ENCODE measurements at places on chromosomes 3 and 15.

GRCh38 chr15:42375941-42376340, 16.6 kb downstream of the CAPN3 start:
- no peak for DNase-seq

GRCh38 chr3:175383813-175384212, 524.7 kb downstream of the NAALADL2 start:
- no peak for DNase-seq

DNA sequence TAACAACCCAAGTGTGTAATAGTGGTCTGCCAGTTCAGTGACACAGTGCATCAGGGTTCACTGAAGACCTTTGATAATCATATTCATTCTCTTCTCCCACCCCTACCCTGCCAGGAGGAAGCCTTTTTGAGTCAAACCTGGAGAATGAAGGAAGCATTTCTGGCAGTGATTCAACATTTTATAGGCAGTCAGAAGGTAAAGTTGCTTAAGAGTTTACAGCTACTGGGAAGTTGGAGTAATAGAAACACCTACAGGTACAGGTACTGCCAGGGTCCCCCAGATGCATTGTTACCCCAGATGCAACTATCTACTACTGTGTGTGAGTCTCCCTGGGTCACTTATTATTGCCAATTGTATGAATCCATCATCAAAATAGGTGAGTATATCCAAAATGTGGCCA, 146.9 kb upstream of the EIF1B start:
- DNase-seq = peak; percentile 36

DNA sequence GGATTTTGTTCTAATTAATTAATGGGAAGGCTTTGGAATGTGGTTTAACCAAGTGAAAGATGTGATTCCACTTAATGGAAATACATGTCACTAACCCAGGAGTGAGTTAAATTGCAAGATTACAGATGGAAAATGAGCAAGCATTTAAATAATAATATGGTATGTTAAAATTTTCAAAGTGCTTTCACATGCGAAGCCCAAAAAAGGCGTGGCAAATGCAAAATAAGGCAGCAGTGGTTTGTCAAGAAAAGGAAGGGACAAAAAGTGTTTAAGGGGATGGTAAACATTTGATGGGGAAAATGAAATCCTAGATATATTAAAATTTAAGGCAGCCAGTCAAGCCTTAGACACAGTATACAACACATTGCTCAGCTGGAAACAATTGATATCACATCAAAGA, 2.9 kb downstream of the TICRR start:
- no peak for DNase-seq

- DNase-seq = no peak
Observed at GRCh38 chr3:171307046-171307585, 153.1 kb downstream of the TNIK start.

DNA sequence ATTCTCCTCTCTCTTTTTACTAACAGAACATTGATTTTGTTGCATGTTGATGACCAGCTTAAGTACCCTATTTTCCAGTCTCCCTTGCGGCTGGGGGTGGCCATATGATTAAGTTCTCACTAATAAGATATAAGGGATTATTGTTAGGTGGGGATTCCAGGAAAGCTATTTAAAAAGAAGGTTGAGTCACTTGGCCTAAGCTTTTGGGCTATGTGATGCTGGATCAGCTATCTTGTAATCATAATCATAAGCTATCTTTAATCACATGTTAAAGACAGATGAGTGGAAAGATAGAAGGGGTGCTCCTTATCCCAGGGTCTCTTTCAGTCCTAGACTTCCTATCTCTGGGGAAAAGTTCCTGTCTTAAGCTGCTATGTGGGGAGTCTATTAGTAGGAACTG, 59.9 kb downstream of the CGNL1 start:
- DNase-seq = no peak

- DNase-seq = no peak
Observed at GRCh38 chr15:59259137-59259943, 52.7 kb downstream of the LDHAL6B start.

- no peak for DNase-seq
Observed at GRCh38 chr3:143389388-143389787, 269.8 kb downstream of the CHST2 start.

GRCh38 chr3:129315223-129315997, 36.7 kb downstream of the HMCES start:
- peak; percentile 47 for DNase-seq

DNA sequence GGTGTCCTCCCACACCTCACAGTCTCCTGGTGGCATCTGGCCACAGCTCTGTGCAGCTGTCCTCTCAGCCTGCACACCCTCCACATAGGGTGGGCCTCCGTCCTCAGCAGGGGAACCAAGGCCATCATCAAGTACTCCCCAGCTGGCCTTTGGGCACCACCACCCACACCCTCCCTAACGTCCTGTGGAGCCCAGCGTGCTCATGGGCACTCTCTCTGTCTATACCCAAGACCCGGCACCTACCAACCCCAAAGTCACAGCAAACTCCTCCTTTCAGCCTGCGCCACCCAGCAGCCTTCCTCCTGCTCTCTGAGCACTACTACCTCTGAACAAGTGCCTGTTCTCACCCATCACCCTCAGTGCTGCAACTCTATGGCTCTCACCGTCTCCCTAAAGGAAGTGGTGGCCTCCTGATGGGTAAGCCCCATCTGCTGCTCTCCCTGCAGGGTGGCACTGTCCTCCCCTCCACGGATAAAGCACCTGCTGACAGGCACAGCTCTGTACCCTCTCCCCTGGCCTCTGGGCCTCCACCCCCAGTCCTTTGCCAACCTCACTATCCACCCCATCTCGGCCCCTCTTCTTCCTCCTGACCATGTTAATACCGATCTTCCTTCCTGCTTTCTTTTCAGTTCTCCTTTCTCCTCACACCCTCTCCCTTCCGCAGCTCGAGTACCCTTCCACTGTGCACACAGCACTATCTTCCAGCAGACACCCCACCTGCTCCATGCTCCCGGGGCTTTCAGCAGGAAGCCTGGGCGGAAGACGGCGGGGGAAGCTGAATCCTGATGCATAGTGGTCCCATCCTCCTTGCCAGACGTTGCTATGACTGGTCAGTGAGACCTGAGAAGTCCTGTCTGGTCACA, 31.5 kb downstream of the SLC41A3 start:
- no peak for DNase-seq

GRCh38 chr15:83698294-83698693, 44.4 kb downstream of the ADAMTSL3 start:
- peak; percentile 59 for DNase-seq

DNA sequence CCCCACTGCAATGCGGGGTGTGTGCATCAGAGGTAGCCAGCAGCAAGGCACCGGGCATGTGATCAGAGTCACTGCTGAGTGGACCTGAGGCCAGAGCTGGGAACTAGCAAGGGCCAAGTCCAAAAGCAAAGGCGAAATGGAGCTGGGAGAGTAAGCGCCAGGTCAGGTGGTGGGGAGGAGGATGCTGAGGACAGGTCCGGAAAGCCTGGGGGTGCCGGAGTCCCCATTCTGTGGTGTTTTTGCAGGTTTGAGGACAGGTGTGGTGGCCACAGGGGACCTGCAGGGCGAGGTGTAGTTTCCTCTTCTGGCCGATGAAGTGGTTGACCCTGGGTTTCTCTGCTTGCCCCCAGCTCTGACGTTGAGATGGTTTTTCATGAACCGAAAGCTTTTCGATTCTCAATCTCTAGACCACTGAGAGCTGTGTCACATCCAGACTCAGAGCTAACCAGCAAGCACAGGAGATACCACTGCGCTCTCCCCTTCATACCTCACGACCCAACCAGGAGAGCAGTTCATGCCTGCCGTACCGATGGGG, 35.0 kb upstream of the HES1 start:
- DNase-seq = no peak

GRCh38 chr15:49236869-49237268, 66.8 kb downstream of the GALK2 start:
- no peak for DNase-seq

- DNase-seq = no peak
Observed at GRCh38 chr3:85148036-85148435, 189.2 kb downstream of the CADM2 start.

GRCh38 chr15:71612397-71612722, 198.0 kb upstream of the NR2E3 start:
- DNase-seq = no peak

DNA sequence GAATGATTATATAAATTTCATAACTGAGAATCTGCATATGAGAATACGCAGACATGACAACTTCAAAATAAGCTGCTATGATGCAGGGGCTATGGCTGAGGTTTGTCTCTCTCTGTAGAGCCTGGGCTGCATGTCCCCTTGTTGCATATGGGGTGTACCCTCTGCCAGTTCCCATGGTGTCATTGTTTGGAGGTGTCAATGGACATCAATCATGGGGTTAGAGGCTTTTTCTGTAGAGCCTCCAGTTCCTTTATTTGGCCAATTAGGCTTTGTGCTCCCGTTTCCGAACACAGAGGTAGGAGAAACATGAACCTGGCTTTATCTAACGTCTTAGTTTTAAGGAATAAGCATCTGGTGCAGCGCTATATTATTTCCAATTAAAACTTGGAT, 77.3 kb upstream of the RARB start:
- DNase-seq = no peak

GRCh38 chr3:123568875-123569274, 16.0 kb downstream of the HACD2 start:
- DNase-seq = no peak

DNA sequence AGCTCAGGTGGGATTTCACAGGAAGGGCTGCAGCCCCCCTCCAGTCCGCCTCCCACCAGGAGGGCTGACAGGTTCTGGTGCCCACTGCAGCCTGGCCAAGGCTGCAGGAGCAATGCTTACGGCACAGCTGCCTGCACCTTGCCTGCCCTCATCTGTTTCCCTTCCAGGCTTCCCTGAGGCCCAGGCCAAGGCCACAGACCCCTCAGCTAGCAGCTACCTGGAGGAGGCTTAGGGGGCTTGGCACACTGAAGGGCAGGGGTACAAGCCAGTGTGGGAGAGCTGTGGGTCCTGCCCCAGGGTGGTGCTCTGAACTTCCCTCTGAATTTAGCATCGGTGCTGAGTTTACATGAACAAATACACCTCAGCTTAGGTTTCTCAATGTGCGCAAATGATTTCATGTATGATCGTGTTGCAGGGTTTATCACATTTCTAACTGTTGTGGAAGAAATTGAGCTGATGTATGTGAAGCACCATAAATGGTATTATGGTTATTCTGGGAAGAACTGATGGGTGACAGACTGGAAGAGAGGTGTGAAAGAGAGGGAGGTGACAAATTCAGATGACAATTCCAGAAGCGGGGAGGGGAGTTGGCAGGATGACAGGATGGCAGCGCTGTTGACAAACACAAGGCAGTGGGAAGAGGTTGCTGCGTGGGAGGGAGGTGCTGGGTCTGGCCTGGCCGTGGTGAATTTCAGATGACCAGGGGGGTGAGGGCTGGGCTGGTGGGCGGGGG, 6.1 kb downstream of the RHCG start:
- no peak for DNase-seq

GRCh38 chr15:90327311-90327710, 24.8 kb upstream of the ZNF774 start:
- DNase-seq = no peak

- DNase-seq = peak; percentile 53
Observed at GRCh38 chr15:33310481-33311311, at the start of gene RYR3. TSS of gene RYR3 (plus strand) at chr15:33310967. CDS start at chr15:33311046, 79 bp downstream.

DNA sequence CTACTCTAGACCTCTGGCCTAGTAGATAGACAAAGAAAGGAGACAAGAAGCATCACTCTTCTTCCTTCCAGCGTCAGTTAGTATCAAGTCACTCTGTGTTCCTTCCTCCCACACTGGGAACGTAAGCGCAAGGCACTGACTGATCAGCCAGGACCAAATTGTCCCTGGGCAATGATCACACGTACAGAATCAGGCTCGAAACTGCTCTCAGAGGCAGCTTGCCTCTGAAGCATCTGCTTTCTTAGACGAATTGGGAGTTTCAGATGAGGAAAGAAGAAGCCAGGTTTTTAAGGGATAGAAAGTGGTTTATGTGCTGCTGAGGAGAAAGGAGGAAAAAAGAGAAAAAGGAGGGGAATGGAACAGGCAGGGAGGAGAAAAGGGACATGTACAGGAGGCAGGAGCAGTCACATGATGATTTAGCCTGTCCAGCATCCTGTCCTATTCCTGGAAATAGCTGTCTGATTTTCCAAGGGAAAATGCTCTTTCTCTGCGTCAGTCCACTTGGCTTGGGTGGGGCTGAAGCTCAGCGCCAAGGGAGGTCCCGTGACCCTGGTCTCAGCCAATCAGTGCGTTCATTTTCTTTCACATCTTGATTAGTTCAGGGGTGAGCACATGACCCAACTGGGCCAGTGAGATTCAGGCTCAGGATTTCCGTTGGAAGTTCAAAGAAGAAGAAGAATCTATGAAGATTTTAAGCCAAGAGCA, 102.0 kb upstream of the PRICKLE2 start:
- DNase-seq = no peak

GRCh38 chr3:64408770-64409169, 183.5 kb upstream of the PRICKLE2 start:
- DNase-seq = peak; percentile 33

GRCh38 chr15:28957606-28958498, 72.1 kb downstream of the APBA2 start:
- DNase-seq = no peak

DNA sequence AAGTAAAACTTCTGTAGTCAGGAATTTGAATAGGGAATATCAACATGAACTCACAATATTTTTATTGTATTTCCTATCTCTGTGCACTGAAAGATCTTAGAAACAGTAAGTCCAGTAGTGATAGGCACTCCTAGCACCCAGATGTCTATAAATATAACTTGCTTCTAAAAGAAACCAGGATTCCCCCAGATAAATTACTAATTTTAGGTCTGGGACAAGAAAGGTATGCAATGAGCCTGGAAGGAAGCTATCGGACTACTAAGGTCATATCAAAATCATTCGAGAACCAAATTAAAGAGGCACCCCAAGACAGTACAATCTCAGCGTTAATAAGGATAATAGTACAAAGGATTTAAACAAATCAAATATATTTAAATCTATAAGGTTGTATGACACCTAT, 47.4 kb downstream of the CLDN18 start:
- no peak for DNase-seq

DNA sequence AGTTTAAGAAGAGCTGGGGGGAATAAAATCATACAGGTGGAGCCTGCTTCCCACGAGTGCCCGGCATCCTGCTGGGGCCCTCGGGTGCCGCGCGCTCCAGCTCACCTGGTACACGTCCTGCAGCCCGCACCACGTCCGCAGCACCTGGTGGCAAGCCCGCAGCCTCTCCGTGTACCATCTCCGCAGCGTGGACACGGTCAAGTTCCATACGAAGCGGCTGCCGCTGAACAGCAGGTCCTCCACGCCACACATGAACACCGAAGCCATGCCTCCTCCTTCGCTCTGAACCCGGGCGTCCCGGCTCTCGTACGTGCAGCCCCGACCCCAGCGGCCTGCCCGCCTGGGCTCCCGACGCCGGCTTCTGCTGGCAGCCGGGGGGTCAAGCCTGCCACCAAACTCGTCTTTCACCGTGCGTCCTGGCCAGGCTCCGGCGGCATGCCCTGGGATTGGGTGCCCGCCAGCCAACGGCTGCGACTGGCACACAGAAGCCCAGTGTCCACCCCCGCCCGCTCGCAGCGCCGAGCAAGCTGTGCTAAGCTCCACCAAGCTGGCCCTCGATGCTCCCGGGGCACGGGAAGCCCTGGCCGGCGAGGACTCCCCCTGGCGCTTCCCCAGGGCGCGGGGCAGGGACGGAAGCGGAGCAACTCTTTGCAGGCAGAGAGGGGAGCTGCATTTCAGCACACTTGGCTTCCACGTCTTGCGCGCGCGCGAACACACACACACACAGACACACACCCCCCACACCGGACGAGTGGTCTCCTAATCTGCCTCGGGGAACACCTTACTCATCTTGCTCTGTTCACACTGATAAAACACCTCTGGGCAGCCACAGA, at the start of gene FRMD4B:
TSS of gene FRMD4B (minus strand) at position 366 of the 833 bp plus-strand sequence. CDS start at position 267, 99 bp downstream.
- DNase-seq = peak; percentile 51

Data from epithelial cell of esophagus (primary cell).